Breast epithelium (tissue), 4 donors: ENCODE measurements at places on chromosomes 5 and 9. TPM values are rescaled to one million over a fixed set of nuclear protein-coding genes. Genes with fewer than 3 reads are reported as not detected.

LCN15 gene
- not detected for total RNA-seq

GRCh38 chr5:5751498-5751897 lies 329.0 kb downstream of the ICE1 start:
- no peak for DNase-seq

PAEP gene
- not detected for total RNA-seq

ALDH7A1 gene
- total RNA-seq: 38.7 TPM

- no peak for DNase-seq
Observed at GRCh38 chr9:19629488-19629887, 159.3 kb downstream of the SLC24A2 start.

- DNase-seq: no peak
Observed at GRCh38 chr5:141532726-141533125, 43.8 kb downstream of the PCDHGC5 start.

- DNase-seq: no peak
Observed at GRCh38 chr5:99543841-99544240, 615.0 kb upstream of the CHD1 start.

SPINK4 gene
- total RNA-seq: not detected

SLIT3 gene
- total RNA-seq: 103 TPM

IRX1 gene
- 49.2 TPM for total RNA-seq

- no peak for DNase-seq
Observed at GRCh38 chr5:139342423-139342723, 719 bp downstream of the PAIP2 start.

DNA sequence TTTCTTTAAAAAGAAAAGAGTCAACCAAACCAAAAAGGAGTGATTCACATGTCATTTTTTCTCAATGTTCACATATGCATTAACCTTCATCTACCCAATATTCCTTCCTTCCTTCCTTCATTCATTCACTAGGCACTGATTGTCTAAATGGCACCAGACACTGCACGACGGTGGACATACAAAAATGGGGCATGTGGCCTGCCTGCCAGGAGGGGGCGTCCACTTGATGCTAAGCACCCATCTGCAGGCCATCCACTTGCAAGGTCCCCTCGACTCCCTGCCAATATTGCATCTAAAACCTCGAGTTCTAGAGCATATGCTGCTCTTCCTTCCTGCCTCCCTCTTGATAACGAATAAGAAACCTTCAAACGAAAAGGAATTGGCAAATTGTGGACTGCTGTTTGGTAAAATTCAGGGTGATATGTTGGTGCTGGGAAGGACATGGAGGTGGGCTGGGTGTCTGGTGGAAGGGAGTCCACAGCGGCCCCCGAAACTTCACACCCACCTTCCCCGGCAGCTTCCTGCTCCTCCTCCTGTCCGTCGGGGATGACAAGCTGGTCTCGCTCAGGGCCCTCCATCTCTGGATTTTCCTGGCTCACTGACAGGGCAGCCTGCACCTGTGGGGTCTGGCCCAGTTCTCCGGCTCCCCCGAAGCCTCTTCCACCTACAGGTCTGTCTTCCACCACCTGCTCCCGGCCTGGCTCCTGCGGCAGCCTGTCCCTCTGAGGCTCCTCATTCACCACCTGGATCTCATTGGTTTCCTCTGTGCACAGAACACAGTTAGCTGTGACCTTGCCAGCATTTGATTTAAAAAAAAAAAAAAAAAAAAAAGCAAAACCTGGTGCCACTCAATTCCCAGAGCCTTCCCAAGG lies 64.3 kb downstream of the GOLM1 start:
- DNase-seq: no peak

DNA sequence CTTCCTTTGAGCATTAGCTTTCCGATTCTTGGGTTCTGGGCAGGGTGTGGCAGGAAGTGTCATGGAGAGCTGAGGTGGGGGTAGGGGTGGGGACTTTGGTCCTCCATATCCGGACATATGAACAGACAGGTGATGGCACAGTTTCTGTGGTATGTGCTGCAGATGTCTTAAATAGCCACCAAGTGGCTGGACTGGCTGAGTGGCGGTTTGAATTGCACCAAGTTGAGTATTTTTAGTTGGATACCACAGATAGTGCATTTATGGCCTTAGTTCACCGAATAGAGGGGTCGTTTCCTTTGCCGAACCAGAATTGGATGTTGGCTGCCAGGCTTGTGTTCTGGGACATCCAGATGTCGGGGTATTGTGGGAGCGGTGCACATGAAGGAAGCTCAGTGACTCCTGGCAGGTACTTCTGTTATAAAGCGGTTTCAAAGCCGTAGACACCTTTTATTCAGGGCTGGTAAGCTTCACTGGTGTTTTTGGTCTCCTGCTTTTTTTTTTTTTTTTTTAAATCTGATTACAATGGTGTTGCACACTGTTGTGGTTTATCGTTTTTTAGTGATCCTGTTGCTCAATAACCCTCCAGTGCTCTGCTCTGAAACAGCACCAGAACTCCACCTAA lies 15.1 kb upstream of the TNFAIP8 start:
- DNase-seq: no peak

KCNIP1 gene
- 1.0 TPM for total RNA-seq

TPPP gene
- 3.4 TPM for total RNA-seq

OGN gene
- total RNA-seq: 17.7 TPM

GRCh38 chr5:116576053-116576713 lies 1.6 kb upstream of the SEMA6A start:
- DNase-seq: peak; percentile 30

PCDHB7 gene
- total RNA-seq: 4.6 TPM

DNA sequence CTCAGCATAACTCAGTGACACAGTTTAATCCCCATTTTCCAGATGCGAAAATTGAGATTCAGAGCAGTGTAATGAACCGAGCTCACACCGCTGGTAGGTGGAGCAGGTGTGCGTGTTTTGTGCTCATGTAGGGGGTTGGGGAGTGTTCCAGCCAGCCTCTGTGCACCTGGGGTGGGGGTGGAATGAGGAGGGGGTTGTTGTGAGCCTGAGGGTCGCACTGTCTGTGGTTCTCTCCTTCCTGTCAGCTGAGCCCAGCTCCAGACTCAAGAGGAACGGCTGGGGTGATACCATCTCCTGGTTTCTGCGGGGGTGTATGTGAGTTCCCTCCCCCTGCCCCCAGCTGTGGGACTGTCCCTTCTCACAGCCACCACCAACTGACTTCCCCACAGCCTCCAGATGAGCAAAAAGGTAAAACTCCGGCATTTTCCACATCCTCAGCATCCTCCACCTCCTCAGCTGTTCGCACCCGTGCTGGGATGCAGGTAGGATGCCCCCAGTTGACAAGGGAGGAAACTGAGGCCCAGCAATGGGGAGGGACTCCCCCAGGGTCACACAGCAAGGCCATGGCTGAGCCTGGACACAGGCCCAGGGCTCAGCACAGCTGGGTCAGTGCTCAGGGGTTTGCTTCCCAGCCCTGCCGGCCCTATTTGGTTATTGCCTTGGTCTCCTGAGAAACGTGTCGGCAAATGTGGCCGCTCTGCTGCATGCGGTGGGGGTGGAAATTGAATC lies 2.1 kb downstream of the SH2D3C start:
- no peak for DNase-seq

DNA sequence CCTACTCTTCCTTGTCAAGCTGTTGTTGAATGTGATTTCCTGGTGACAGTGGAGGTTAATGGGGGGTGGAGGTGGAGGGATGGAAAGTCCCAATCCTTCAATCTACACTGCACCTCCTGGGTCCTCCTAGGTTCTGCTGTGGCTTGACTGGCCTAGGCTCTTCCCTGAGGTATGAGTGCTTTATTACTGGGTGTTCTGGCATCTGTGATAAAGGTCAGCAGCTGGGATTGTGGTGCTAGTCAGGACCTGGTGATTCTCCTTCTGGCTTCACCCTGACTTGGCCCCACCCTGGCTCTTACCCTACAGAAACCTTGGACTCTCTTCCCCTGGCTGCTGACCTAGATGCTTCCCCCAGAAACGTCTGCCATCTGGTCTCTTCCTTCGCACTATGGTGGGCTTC lies 194.3 kb downstream of the ARHGEF28 start:
- no peak for DNase-seq

DNA sequence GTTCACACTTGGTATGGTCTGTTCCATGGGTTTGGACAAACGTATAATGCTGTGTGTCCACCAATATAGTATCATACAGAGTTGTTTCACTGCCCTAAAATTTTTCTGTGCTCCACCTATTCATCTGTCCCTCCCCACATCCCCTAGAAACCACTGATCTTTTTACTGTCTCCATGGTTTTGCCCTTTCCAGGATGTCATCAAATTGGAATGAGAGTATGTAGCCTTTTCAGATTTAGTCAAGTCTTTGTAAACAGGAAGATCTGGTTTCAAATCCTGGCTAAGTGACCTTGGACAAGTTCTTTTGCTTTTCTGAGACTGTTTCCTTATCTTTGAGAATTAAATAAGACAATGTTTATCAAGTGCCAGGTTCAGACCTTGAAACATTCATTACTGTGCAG lies 13.2 kb upstream of the LVRN start:
- DNase-seq: no peak

ADAMTSL1 gene
- total RNA-seq: 4.2 TPM

SLC25A48 gene
- 6.2 TPM for total RNA-seq

PDE8B gene
- 4.9 TPM for total RNA-seq

AMBP gene
- total RNA-seq: not detected

POU5F2 gene
- total RNA-seq: 10.4 TPM

MAP1B gene
- 271 TPM for total RNA-seq
